ENCODE measurements at places on chromosomes 11 and 22.

DNA sequence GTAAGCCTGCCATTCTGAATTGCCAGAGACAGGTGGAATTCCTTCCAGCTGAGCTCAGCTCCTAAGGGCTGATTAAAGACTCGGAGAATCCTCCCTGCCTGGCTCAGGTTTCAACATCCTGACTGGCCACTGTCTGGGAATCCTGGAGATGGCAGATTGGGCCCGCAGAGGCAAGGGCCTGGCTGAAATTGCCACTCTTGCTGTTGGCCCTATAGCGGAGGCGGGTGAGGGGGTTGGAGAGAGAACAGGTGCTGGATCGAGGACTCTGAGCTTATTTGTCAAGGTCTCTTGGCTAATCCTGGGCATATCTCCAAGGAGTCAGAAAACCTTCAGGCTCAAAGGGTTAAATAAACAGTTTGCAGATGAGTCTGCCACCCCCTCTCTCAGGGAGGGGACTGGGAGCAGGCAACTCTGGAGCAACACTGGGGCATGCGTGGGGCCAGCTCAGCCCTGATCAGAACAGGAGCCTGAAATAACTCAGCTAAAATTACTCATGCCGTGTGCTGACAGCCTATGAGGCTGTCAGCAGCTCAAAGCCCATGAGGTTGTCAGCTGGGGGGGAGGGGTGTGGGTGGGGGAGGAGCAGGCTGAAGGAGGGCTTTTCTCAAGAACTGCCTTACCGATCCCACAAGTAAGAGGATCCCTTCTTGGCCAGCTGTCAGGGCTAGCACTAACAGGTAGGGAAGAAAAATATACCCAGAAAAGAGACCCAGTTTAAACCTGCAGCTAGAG, 14.7 kb upstream of the MFRP start:
- peak; percentile 47 for DNase-seq

DNA sequence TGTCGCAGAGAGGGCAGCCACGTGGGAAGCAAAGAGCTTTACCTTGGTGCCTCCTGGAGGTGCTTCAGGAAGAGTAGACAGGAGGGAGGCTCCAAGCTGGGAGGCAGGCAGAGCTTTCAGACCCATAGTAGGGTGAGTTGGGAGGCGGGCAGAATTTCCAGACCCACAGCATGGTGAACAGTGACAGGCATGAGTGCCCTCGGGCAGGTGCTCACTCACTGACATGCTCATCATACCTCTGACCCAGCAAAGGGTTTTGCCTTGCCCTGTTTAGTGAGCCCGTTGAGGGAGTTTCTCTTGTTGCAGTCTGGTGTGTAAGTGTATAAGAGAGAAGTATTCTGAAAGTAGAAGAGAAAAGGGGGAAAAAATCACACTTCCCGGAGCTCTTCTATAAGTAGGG, 86.4 kb upstream of the NTM start:
- no peak for DNase-seq

GRCh38 chr22:38017272-38017920, 33.0 kb upstream of the SOX10 start:
- no peak for DNase-seq

DNA sequence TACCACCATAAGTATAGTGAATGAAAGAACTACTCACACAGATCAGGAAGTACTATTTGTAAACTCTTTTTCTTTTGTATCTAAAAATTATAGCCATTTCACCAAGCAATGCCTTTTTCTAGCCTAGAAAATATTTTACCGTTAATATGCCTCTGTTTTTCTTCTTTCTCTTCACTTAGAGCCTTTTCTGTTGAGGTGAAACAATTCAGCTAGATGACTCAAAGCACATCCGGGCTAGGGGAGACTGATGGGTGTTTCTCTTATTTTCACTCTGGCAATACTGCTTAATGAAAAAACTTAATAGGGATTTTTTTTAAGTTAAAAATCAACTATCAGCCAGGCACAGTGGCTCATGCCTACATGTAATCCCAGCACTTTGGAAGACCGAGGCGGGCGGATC, 93.3 kb downstream of the SGSM3 start:
- no peak for DNase-seq

GRCh38 chr11:8209208-8209807, 40.5 kb upstream of the RIC3 start:
- DNase-seq: no peak

DNA sequence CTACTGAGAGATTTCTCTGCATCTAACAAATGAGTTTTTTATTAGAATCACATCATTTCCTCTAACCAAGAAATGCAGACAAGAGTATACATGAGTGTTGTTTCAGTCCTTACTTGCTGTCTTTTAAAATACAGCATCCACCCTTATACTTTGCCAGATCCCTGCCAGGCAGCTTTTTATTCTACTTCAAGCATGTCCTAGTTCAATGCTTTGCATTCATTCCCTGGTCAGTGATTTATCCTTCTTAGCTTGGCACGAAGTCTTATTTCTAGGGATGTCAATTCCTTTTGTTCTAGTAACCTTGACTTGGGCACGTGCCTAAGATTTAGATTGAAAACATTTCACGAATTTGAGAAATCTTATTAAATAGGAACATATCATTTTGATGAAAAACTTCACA, 307.2 kb upstream of the MPPED2 start:
- no peak for DNase-seq

DNA sequence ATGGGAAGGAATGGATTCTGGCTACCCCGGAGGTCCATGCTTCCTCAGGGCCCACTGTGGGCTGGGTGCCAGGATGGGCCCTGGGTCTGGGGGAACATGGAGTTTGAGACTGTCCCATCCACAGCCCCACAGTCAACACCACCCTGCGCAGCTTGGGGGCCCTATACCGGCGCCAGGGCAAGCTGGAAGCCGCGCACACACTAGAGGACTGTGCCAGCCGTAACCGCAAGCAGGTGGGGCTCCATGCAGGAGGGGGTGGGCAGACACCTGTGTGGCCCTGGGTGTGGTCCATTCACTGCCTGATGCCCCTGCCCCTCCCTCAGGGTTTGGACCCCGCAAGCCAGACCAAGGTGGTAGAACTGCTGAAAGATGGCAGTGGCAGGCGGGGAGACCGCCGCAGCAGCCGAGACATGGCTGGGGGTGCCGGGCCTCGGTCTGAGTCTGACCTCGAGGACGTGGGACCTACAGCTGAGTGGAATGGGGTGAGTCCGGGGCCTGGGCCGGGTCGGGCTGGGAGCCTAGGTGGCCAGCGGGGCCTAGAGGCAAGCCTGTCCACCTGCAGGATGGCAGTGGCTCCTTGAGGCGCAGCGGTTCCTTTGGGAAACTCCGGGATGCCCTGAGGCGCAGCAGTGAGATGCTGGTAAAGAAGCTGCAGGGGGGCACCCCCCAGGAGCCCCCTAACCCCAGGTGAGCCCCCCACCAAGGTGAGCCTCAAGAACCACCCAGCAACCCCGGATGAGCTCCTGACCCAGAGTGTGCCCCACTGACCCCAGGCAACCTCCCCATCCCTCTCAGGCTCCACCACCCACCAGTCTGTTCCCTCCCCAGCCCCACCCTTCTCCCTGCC, 2.7 kb upstream of the RAB1B start:
- DNase-seq: no peak

DNA sequence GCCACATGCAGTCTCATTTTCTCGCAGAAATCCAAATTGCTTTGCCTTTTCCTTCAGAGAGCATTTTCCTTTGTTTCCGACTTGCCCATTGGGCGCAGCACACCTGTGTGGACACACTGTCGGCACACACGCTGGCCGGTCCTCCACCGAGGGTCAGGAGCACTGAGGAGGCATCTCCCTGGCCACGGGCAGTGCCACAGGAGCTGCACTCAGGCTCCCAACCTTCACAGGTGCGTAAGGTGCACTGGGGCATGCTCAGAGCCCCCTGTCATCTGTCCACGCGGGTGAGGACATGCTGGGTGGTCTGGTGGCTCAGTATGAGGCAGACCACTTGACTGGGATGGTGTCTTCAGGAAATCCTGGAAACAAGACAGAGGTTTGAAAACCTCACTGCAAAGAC, 779.1 kb downstream of the BRD1 start:
- no peak for DNase-seq

GRCh38 chr22:34072585-34072984, 152.3 kb upstream of the LARGE1 start:
- DNase-seq: no peak

- no peak for DNase-seq
Measured at GRCh38 chr11:126135235-126136176, 72.8 kb upstream of the CDON start.

GRCh38 chr11:118106789-118107335, 20.1 kb upstream of the SMIM35 start:
- DNase-seq: no peak

GRCh38 chr11:62588966-62589637, 2.2 kb downstream of the TUT1 start:
- DNase-seq: peak; percentile 38

GRCh38 chr11:43697679-43698078, 17.1 kb downstream of the HSD17B12 start:
- no peak for DNase-seq

GRCh38 chr11:65559951-65560537, 1.9 kb upstream of the LTBP3 start:
- no peak for DNase-seq

GRCh38 chr11:49208006-49208721, at the start of gene FOLH1:
Gene FOLH1 (minus strand): TSS chr11:49208602. CDS start chr11:49208409, 193 bp downstream.
- no peak for DNase-seq

DNA sequence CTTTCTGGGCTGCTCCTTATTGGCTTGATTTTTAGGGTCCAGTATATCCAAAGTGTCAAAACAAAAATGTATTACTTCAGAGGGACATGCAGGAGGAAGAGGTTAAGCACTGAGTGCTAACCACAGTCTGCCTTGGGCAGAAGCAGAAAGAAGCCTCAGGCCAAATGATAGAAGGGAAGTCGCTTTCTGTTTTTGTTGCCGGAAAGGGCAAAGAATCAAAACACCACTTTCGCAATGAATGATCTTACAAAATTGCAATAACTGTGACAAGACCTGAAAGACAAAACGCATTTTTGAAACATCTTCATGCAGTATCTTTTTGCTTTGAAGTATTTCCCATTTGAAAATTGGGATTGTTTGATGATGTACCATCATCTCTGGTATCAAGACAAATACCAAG, 70.1 kb upstream of the PICALM start:
- peak; percentile 60 for DNase-seq

- no peak for DNase-seq
Measured at GRCh38 chr11:112778091-112778876, 182.9 kb upstream of the NCAM1 start.

- DNase-seq: no peak
Measured at GRCh38 chr22:46657996-46658947, 38.1 kb downstream of the GRAMD4 start.

- DNase-seq: no peak
Measured at GRCh38 chr22:24225044-24225601, 19.8 kb downstream of the GGT5 start.

GRCh38 chr22:49298834-49299750, 528.6 kb downstream of the BRD1 start:
- DNase-seq: no peak

GRCh38 chr22:49429066-49429465, 398.6 kb downstream of the BRD1 start:
- DNase-seq: no peak

GRCh38 chr22:21766691-21767462, 31.3 kb upstream of the YPEL1 start:
- DNase-seq: no peak

GRCh38 chr11:118908901-118909618, 16.7 kb downstream of the BCL9L start:
- no peak for DNase-seq

- DNase-seq: no peak
Measured at GRCh38 chr11:1054143-1055108, 17.9 kb upstream of the MUC6 start.

GRCh38 chr11:24196733-24197132, 300.1 kb upstream of the LUZP2 start:
- no peak for DNase-seq

- no peak for DNase-seq
Measured at GRCh38 chr11:95711162-95711944, 78.2 kb downstream of the FAM76B start.

DNA sequence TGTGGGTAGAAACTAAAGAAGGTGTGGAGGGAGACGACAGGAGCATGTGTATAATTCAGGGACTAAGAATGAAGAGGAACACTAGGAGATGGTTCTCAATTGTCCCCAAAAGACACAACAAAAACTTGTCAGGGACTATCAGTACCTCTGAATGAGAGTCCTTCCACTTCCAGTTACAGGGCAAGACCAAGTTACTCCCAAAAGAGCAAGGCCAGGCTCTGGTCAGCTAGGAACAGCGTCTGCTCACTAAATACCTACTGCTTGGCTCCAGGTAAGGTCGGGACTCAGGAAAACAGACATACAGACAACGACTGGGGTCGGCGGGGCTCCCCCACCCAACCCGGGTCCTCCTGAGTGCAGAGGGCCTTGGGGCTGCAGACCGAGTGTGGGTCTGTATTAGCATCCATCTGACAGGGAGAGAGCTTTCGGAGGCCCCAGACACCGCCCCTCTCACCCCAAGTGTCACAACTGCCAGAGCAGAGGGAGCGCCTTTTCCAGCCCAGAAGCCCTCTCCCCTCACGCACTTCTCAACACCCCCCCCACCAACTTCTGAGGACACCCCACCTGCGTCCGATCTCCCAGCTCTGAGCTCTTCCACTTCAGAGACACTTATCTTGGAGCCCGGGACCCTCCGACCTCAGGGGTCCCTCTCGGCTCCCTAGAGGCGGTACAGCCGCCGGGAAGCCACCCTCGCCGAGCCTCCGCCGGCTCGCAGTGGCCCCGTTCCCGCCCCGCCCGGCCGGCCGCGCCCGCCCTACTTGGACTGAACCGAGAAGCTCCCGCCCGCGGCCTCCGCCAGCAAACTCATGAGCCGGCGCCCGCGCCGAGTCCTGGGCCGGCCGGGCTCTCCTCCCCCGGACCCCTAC, 522 bp downstream of the RHOG start:
- DNase-seq: peak; percentile 84

DNA sequence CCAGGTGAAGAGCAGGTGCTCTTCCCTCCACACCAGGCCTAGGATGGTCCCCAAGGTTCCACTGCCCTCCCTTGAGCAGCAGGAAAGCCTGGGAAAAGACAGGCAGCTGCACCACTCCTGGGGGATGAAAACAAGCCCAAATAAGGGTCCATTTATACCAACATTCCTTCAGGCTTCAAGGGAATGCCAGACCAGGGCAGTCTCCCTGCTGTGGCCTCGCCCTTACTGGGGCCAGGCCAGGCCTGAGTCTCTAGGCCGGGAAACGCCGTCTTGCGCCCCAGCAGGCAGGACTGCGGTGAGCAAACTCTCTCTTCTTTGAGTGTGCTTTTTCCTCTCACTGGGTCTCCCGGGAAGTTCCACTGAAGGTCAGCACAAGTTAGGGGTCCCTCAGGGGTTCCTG, 443.5 kb downstream of the SOX6 start:
- no peak for DNase-seq

DNA sequence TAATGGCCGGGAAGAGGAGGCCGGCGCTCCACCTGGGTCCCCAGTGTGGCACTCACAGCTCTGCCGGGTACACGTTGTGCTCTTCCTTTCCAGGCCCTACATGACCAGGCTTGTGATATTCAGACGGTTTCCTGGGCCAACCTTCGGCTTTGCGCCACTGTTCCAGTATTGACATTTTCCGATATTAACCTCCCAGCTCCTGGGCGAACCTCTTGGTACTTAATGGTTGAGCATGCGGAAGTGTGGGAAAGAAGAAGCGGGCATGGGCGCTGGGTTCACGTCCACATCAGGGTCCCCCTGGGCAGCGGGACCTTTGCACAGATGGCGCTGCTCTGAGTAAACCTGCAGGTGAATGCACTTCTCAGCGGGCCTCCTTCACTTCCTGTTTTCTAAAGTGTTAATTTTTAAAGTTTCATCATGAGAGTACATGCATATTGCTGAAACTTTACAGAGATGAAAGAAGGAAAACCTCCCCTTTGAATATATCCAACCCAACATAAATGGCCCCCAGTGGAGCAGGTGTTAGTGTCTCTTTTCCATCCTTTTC, 286.7 kb downstream of the TBC1D22A start:
- no peak for DNase-seq
